Keratinocyte (primary cell): ENCODE measurements at places on chromosomes 6 and 20.

DNA sequence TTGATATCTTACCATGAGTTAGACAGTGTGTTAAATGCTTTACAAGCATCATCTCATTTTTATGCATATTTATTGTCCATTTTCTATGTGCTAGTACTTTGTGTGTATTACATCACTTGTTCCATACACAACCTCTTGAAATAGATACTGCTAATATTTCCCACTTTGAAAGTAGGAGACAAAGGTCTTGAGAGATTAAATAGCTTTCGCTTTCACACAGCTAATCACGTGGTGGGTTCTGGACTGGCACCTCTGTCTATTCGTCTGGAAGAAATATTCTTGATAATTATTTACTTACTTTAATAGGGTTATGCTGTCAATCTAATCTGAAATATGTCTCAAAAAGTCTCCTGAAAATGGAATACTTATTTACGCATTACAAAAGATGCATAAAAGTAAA, 30.2 kb downstream of the EPHA7 start:
- no peak for DNase-seq

GRCh38 chr6:155419161-155419560, 36.5 kb downstream of the NOX3 start:
- DNase-seq: no peak

- DNase-seq: no peak
Observed at GRCh38 chr6:108621117-108621516, 60.4 kb downstream of the FOXO3 start.

- DNase-seq: no peak
Observed at GRCh38 chr6:20180935-20181334, 31.3 kb downstream of the MBOAT1 start.

GRCh38 chr6:149236589-149236988, 80.9 kb upstream of the TAB2 start:
- no peak for DNase-seq

DNA sequence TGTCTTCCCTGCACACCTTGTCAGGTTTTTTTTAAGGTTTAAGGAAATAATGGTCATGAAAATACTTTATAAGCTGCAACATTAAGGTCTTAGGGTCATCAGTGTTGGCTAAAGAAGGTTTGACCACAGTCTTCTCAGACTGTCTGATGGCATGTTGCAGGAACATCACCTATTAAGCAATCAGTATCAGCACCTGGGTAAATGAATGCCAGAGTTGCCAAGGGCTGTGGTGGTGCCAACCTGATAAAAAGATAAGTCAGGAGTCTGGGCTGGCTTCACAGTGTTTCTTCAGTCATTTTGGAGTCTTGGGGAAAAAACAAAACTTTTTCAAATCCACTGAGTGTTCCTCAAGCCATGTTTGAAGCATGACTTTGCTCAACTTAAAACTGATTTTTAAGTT, 61.5 kb upstream of the VSTM2L start:
- DNase-seq: no peak

DNA sequence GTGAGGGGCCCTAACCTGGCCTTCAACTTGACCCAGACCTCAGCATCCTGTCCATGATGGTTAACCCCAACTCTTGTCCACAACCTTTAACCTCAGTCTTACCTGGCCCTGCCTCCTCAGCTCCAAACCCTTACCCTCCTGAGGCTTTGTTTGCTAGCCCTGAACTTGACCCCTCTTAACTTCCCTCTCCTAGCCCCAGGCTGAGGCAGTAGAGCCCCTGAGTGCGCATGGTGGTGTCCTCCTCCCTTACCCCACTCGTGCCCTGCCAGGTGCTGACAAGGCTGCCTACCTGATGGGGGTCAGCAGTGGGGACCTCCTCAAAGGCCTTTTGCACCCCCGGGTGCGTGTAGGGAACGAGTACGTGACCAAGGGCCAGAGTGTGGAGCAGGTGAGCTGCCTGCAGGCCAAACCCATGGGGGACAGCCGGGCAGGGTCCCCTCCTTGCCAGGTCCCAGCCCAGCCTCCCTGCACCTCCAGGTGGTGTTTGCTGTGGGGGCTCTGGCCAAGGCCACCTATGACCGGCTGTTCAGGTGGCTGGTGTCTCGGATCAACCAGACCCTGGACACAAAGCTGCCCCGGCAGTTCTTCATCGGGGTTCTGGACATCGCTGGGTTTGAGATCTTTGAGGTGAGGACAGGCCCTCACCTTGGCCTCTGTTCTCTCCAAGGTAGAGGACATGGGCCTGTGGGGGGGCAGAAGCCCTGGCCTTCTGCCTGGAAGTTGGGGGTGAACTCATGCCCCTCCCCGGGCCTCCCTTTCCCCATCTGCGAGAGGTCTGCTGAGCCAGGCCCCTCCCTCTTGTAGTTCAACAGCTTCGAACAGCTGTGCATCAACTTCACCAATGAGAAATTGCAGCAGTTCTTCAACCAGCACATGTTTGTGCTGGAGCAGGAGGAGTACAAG, 31.9 kb downstream of the MYH7B start:
- no peak for DNase-seq

DNA sequence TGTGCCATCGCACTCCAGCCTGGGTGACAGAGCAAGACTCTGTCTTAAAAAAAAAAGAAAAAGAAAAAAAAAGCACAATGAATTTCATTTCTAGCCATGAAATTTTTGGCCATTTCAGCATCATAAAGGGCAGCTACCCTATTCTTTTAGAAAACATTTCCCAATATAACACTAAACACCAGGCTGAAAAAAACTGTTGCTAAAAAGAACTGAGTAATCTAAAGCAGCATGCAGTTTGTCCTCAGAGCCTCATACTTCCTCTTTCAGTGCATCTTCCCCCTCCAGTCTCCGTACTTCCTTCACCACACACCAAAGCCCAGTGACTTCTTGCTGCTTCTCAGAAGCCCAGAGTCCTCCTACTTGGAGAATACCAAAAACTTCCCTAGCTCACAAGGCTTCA, 5.6 kb upstream of the IFNGR1 start:
- no peak for DNase-seq

- no peak for DNase-seq
Observed at GRCh38 chr20:59939052-59939878, 840 bp downstream of the PPP1R3D start.

- no peak for DNase-seq
Observed at GRCh38 chr6:104541411-104541810, 318.3 kb downstream of the HACE1 start.

DNA sequence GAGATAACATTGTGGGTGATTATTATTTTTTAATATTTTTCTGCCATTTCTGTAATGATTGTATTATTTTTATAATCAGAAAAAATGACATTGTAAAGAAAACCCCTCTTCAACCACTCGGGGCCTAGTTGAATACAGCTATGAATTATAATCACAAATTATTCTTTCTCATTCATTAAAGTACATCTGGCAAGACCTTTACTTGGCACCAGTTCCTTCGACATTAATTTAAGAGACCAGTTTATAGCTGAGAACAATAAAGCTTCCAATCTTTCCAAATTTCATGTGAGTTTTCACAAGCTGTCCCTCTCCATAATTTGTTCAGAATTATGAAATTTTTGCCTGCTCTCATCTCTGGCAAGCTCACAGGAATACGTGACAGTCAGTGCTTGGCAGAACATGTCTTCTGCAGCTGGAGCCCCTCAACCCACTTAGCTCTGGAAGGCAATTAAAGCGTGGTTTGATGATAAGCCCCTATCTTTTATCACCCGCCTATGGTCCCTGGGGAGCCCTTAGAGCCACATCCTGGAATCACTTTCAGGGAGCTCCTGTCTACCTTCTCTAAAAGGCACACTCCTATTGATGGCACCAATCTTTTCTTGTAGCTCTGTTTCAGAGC, 237.2 kb upstream of the PRND start:
- no peak for DNase-seq
